ENCODE measurements at places on chromosomes 13 and 19.
A peak's percentile ranks its signal among the peaks of the same experiment; 100 is the strongest.

- DNase-seq = no peak
Observed at GRCh38 chr13:43003729-43004128, 11.7 kb upstream of the EPSTI1 start.

DNA sequence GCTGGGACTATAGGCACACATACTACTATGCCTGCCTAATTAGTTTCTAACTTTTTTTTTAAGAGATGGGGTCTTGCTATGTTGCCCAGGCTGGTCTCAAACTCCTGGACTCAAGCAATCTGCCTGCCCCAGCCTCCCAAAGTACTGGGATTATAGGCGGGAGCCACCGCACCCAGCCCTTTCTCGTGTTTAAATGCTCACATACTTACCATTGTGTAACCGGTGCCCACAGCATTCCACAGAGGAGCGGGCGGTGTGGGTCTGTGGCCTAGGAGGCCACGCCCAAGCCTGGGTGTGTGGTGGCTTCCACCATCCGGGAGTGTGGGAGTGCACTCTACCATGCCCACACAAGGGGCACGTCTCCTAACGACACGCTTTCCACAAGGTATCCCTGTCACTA lies 7.7 kb downstream of the LMNB2 start:
- DNase-seq = no peak

- no peak for DNase-seq
Observed at GRCh38 chr13:97108530-97108900, 113.6 kb upstream of the MBNL2 start.

GRCh38 chr19:37905946-37906868 lies at the start of gene WDR87:
Gene WDR87 (minus strand): TSS chr19:37906594. CDS start chr19:37898239, 8,355 bp downstream.
- peak; percentile 27 for DNase-seq

DNA sequence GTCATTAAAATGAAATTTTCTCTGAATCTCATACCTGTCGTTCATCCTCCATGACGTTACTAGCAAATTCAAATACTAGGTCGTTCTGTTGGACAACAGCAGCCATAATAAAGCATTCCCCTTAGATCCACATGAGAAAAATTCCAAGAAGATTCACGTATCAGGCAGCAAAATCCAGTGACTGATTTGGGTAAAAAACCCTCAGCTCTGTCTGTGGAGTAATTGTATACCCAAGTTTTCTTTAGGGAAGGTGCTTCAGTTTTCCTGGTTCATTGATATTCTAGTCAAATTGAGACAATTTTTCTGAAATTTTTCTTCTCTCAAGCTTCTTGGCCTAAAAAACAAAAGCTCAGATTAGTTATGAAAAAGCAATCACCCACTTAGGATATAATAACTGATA lies 37.2 kb downstream of the ELF1 start:
- no peak for DNase-seq

DNA sequence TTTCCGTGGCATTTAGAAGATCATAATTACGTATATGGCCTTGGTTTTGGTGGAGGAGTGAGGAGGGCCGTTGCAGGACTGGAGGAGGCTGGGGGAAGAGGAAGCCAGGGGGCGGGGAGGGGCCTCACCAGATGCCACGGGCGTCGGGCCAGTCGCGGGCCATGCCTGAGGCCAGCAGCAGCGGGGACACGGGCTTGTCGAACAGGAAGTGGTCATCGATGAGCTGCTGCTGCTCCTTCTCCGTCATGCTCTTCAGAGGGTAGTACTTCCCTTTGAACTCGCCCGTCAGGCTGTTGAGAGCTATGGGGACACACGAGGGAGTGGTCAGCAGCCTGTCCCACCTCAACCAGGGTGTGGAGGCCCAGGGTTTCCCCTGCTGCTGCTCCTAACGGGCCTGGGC lies 11.1 kb downstream of the CKM start:
- no peak for DNase-seq

- DNase-seq = no peak
Observed at GRCh38 chr13:36166046-36166445, 34.9 kb upstream of the DCLK1 start.

GRCh38 chr13:64688893-64689677 lies 2541.1 kb downstream of the PCDH9 start:
- DNase-seq = no peak

- no peak for DNase-seq
Observed at GRCh38 chr13:74217811-74218210, 83.6 kb upstream of the KLF12 start.

- DNase-seq = no peak
Observed at GRCh38 chr19:8304841-8305621, 3.1 kb downstream of the CD320 start.

DNA sequence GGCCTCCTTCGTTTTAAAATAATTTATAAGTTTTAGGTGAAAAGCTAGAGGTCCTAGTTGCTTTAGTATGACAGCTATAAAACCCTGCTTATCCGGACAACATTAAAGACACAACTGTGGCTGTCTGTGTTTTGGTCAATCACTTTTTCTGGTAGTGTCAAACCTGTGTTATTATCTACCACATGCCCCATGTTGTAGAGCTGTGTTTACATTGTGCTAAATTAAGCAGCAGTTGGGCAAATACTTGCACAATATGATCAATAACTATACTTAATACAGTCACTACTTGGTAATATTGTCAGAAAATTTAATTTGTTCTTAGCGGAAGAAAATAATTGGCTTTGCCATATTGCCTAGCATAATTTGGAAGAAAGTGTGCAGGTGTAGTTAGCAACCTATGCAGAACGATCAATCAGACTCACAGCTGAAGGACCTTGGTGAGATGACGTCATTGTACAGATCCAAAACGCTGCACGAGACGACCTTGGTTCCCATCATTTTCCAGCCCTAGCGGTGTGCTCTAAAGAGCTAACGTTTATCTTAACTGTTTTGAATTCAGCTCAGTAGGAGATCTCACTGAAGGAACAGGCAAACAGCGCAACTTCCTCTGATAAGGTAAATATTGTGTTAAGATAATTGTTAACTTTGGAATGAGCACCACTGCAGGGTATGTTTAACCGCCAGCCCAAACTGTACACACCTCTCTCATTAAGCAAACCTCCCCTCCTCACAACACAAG lies 476.6 kb downstream of the IRS2 start:
- no peak for DNase-seq

GRCh38 chr13:47158593-47158992 lies 261.7 kb upstream of the HTR2A start:
- no peak for DNase-seq

DNA sequence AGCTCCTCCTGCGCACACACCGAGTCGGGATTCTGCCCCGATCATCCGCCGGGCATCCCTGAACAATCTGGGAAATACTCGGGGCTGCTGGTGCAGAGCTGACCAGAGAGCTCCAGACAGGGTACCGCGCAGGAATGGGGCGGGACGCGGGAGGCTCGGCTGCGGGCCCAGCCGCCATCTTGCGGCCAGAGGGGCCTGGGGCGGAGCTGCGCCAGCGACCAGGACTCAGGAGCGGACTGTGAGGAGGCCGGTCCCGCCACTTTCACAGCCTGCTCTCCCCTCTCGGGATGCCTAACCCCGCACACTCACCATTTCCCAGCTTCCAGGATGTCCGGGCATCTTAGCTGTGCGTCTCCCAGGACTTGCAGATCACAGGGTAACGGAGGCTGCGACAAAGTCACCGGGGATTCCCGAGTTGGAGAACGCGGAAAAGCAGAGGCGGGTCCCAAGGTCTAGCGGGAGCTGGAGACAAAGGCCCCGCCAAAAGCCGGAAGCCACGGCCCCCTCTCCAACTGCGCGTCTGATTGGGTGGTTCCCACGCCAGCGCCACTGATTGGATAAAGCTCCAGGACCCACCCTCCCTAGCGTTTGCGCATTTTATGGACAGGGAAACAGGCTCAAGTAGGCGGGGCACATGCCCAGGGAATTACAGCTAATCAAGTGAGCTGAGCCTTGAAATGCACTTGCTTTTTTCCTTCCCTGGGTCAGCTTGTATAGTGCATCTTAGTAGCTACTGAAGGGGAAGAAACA lies 15.8 kb upstream of the ZNF43 start:
- DNase-seq = peak; percentile 84

DNA sequence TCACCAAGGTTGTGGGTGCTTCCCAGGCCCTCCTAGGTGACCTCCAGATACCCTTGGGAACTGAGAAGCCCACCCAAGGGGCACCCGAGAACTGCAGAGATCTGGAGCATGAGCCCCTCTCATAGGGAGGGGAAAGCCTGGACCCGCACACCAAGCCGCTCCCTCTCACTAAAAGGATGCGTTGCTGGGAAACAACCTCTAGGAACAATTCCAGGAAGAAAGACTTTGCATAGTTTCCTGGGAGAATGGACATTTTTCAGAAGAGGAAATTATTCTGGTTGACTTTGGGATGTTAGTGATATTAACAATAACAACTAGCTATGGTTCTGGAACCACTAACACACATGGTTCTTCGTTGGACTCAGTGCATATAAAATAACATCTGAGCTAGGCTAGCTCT lies 64.6 kb downstream of the SLC7A1 start:
- no peak for DNase-seq

DNA sequence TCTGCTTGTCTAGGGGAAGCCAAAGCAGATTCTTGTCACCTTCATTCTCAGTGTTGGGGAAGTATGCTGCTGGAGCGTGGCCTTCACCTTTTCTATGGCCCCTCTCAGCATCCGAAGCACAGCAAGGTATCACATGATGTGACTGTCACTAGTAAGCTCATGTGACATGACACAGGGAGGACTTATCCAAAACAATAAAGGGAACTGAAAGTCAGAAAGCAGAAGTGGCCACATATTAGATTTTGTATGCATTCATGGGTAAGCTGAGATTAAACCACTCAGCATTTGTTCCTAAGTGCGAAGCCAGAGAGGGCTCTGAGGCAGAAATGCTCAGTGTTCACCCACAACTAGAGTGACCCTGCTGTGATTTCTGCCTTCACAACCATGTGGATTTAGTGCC lies 72.8 kb upstream of the PCDH8 start:
- DNase-seq = no peak

DNA sequence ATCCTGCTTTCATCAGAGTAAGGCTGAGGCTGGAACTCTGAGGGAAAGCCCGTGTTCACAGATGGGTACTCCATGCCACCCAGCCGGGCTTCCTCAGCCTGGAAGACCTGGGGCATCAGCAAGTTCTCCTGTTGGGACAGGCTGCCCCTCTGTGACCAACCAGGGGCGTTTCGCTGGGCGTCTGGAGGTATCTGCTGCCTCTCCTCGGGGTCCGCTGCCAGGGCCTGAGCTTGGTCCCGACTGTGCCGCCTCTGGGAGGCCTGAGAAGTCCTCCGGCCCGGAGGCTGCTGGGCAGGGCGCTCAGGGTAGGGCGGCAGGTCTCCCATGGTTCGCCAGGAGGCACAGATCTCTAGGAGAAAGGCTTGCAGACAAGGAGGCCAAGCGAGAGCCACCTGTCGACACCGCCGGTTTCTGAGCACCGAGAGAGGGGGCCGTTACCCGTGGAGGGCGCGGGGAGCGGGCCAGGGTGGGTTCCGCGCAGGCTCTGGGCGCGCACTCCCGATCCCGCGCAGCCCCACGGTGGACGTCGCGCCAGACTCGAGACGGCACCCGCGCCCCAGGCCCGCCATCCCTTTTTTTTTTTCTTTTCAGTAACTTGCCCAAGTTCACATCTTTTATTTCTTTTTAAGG lies at the start of gene RSPH6A:
TSS of gene RSPH6A (minus strand) at position 458 of the 630 bp plus-strand sequence. CDS start at position 326, 132 bp downstream.
- no peak for DNase-seq

- DNase-seq = no peak
Observed at GRCh38 chr13:102845289-102845629, 573 bp upstream of the ERCC5 start.

GRCh38 chr13:55302568-55302967 lies 1838.2 kb upstream of the PRR20A start:
- no peak for DNase-seq

- DNase-seq = no peak
Observed at GRCh38 chr13:21310220-21310619, 133.8 kb downstream of the MRPL57 start.

DNA sequence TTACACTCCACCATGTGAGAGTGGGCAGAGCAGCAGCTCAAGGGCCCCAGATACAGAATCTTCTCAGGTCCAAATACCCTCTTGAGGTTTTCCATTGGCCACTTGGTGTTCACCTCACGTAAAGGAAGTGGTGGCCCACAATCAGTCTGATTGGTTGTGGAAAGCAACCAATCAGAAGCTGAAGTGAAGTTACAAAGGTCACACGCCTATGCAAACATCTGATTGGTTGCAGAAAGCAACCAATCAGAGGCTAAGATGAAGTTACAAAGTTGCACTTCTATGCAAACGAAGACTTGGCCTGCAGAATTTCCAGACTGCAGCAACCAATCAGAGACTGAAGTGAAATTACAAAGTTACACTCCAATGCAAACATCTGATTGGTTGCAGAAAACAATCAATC lies 14.3 kb upstream of the TM9SF2 start:
- no peak for DNase-seq

- no peak for DNase-seq
Observed at GRCh38 chr19:7191946-7192691, 102.1 kb downstream of the INSR start.

GRCh38 chr13:103224804-103225203 lies 158.6 kb upstream of the SLC10A2 start:
- DNase-seq = no peak

- no peak for DNase-seq
Observed at GRCh38 chr13:24032252-24032651, 128.3 kb upstream of the SPATA13 start.

- DNase-seq = no peak
Observed at GRCh38 chr13:78602561-78603239, 652 bp downstream of the POU4F1 start.

GRCh38 chr19:16298334-16298733 lies 26.3 kb upstream of the KLF2 start:
- no peak for DNase-seq

DNA sequence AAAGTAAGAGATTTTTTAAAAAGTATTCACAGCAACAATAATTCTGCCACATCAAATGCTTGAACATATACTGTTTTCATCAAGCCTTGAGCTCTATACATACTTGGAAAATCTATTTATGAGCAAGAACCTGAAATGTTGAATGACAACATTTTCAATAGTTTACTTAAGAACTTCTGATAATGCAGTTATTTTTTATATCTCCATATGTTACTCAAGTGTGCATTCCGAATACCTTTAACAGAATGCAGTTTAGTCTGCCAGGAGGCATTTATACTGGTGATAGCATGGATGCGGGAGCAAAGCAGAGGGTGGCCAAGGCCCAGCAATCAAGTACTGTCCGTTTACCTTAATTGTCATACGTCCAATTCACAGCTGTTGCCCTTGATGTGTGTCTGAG lies 589.5 kb downstream of the KCTD12 start:
- DNase-seq = no peak

DNA sequence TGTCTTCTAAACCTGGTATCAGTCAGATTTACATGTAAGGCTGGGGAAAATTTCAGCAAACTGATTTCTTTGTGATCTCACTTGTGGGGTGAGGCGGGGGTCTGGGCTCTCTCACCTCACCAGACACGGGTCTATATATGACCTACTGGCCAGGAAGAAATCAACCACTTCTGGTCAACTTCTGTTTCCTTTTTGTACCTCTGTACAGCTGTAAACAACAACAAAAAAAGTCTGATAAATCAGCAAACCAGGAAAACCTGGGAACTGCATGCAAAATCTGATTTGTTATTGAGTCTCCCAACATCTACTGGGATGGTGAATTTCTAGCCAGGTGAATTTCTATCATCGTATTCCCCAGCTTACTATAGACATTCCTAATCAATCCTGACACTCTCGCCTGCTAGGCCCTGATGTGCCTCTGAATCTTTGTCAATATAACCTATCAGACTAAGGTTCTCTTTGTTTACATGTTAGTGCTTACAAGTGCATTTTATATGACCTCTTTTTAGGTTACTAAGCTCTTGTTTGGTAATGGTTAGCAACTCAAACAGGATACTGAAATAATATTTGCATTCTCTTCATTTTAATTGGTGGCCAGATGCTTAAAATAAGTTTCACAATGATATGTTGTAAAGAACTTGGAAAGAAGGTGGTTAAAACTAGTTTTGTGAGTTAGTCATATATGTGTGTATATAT lies 77.7 kb downstream of the LRRC63 start:
- no peak for DNase-seq

GRCh38 chr13:110136660-110137585 lies 170.0 kb downstream of the COL4A1 start:
- DNase-seq = no peak
